Eye (tissue), 1 donor: ENCODE measurements at places on chromosomes 7 and 10.

DNA sequence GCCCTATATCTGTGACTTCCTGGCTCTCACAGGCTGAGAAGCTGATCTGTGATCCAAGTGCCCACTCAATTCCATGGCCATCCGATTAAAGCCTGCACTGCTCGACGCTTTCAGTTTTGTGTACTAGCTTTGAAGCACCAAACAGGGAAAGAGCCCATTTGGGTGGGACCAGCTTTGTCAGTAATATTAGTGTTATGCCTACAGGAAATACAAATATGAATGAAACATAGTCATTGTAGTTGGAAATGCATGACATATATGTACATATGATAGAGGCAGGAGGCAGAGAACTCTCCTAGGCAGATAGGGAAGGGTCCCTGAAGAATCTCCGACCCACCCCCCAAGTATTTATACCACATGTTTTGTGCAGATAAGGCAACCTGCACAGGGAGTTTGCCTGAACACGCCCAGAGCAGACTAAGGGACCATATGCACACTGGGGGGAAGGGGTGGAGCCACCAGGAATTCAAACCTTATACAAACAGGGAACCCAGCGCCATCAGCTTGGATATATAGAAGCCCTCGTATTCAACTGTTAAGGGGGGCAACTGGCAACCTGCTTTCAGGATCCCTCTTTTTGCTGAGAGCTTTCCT, 653.2 kb downstream of the PARD3 start:
- no peak for DNase-seq

GRCh38 chr10:95758351-95759025, 2.5 kb downstream of the ENTPD1 start:
- DNase-seq = no peak

GRCh38 chr7:3272691-3273141, 28.3 kb upstream of the SDK1 start:
- peak; percentile 84 for DNase-seq

DNA sequence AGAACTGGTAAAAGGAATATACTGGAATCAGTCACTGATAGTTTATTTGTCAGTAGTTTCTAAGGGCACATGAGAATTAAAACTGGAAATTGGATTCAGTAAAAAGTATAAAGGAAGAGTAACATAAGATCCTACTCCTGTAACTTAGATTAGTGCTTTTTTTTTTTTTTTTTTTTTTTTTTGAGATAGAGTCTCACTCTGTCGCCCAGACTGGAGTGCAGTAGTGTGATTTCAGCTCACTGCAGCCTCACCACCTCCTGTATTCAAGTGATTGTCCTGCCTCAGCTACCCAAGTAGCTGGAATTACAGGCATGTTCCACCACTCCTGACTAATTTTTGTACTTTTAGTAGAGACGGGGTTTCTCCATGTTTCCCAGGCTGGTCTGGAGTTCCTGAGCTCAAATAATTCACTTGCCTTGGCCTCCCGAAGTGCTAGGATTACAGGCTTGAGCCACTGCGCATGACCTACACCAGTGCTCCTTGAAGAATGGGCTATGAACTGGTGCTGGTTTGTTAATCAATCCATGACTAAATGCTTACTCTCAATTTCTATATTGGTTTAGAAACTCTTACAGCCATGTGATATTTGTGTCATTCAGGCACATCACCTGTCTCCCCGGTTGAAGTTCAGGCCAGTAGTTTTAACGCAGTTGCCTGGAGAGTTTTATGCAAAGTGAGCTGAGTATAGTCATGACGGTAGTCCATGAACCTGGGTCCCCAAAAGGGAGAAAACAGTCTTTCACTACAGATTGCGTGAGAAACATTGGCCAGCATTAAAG, 65.0 kb downstream of the ZEB1 start:
- no peak for DNase-seq

GRCh38 chr10:70440296-70441160, 953 bp downstream of the NODAL start:
- peak; percentile 70 for DNase-seq

GRCh38 chr7:42972699-42973500, 40.7 kb downstream of the MRPL32 start:
- peak; percentile 56 for DNase-seq

- DNase-seq = peak; percentile 18
Measured at GRCh38 chr7:111953611-111954010, 252.6 kb downstream of the DOCK4 start.

GRCh38 chr10:30675791-30676718, 46.5 kb upstream of the LYZL2 start:
- no peak for DNase-seq

GRCh38 chr10:74991435-74991834, 120.0 kb upstream of the SAMD8 start:
- DNase-seq = no peak

- no peak for DNase-seq
Measured at GRCh38 chr7:1544178-1544895, 11.7 kb downstream of the TMEM184A start.

DNA sequence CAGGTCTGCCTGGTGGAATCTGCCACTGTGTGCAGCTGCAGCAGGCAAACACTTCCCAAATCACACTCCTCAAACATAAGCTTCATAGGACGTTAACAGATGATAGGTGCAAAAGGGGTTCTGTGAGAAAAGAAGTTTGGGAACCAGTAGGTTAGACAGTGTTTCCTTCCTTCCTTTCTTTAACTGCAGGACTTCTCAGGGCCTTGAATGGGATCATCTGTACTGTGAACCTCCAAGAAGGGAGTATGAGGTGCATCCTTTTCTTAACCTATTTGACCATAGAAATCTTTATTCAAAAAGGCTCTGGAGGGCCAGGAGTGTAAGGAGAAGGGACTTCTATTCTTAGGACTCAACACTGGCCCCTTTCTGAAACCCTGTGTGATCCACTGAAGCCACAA, 33.0 kb downstream of the CAMK2B start:
- no peak for DNase-seq

GRCh38 chr10:125000366-125001312, 58.7 kb downstream of the ZRANB1 start:
- peak; percentile 91 for DNase-seq

GRCh38 chr10:114678336-114678735, 20.3 kb upstream of the ABLIM1 start:
- DNase-seq = no peak
